Renal cortex interstitium (tissue), 15 donors: ENCODE measurements at places on chromosomes 6 and 20. TPM values are rescaled to one million over a fixed set of nuclear protein-coding genes. Genes with fewer than 3 reads are reported as not detected.

DEFB125 gene
- polyA plus RNA-seq: not detected

SLC26A8 gene
- 0.23 TPM for polyA plus RNA-seq

HLA-DQB1 gene
- 11.4 TPM for polyA plus RNA-seq

OR2H2 gene
- 0.13 TPM for polyA plus RNA-seq

KCNQ5 gene
- 0.22 TPM for polyA plus RNA-seq

DYNLT2 gene
- 9.6 TPM for polyA plus RNA-seq

C6orf132 gene
- 4.3 TPM for polyA plus RNA-seq

MLN gene
- 1.9 TPM for polyA plus RNA-seq

KIF25 gene
- polyA plus RNA-seq: 0.30 TPM

SPATA2 gene
- 9.9 TPM for polyA plus RNA-seq

HRH3 gene
- not detected for polyA plus RNA-seq

ANKRD66 gene
- polyA plus RNA-seq: not detected

MEP1A gene
- 0.26 TPM for polyA plus RNA-seq

KCNK5 gene
- 12.7 TPM for polyA plus RNA-seq

RGS17 gene
- polyA plus RNA-seq: 3.0 TPM

SIGLEC1 gene
- polyA plus RNA-seq: 0.61 TPM

CLPSL2 gene
- polyA plus RNA-seq: 0.39 TPM

SEMG1 gene
- polyA plus RNA-seq: not detected

MCHR2 gene
- not detected for polyA plus RNA-seq

MED23 gene
- polyA plus RNA-seq: 43.6 TPM

SSTR4 gene
- polyA plus RNA-seq: not detected

EXOC2 gene
- polyA plus RNA-seq: 19.9 TPM

FOXF2 gene
- polyA plus RNA-seq: 0.12 TPM

HELZ2 gene
- polyA plus RNA-seq: 15.5 TPM

HLA-G gene
- 5.4 TPM for polyA plus RNA-seq

TSHZ2 gene
- 12.8 TPM for polyA plus RNA-seq

PSMB9 gene
- polyA plus RNA-seq: 6.7 TPM

SLC2A10 gene
- polyA plus RNA-seq: 15.3 TPM

FABP7 gene
- not detected for polyA plus RNA-seq

TREM2 gene
- polyA plus RNA-seq: 0.65 TPM

TAAR6 gene
- polyA plus RNA-seq: not detected

ISM1 gene
- polyA plus RNA-seq: 4.5 TPM

SLC17A1 gene
- 24.6 TPM for polyA plus RNA-seq

CUL9 gene
- polyA plus RNA-seq: 30.8 TPM

COL9A3 gene
- 27.3 TPM for polyA plus RNA-seq

NKX2-2 gene
- polyA plus RNA-seq: not detected

PBOV1 gene
- not detected for polyA plus RNA-seq

MYLK2 gene
- 0.61 TPM for polyA plus RNA-seq

PHACTR1 gene
- 23.2 TPM for polyA plus RNA-seq

BPIFA1 gene
- not detected for polyA plus RNA-seq

SRSF12 gene
- polyA plus RNA-seq: 17.4 TPM
